BJ (cell line): ENCODE measurements at places on chromosomes 11 and 22.

- DNase-seq: no peak
Measured at GRCh38 chr22:26054841-26055605, 114.2 kb upstream of the SEZ6L start.

GRCh38 chr11:79397252-79397651 lies 43.6 kb downstream of the TENM4 start:
- DNase-seq: no peak

GRCh38 chr11:18203723-18204122 lies 31.1 kb downstream of the MRGPRX4 start:
- DNase-seq: no peak

- no peak for DNase-seq
Measured at GRCh38 chr11:10314199-10315072, 9.6 kb downstream of the ADM start.

- no peak for DNase-seq
Measured at GRCh38 chr11:59186130-59186594, 14.2 kb downstream of the DTX4 start.

- DNase-seq: no peak
Measured at GRCh38 chr22:35422145-35422544, 22.2 kb downstream of the MCM5 start.

DNA sequence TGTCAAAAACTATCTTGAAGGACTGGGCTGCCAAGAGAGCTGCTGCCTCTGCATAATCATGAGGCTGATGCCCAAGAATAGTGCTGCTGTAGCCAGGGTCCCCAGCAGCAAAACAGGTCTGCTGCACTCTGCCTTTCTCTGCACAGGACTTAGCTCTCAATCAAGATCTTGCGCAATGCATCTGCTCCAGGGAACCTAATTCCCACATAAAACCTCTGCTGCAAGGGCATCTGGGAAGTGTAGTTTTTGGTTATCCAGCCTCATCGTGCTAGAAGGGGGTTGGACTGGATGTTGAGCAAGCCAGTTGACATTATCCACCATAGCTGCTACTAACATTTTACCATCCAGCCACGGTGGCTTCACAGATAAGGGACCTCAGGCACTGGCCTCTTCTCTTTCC lies 192.7 kb downstream of the C11orf91 start:
- DNase-seq: no peak

DNA sequence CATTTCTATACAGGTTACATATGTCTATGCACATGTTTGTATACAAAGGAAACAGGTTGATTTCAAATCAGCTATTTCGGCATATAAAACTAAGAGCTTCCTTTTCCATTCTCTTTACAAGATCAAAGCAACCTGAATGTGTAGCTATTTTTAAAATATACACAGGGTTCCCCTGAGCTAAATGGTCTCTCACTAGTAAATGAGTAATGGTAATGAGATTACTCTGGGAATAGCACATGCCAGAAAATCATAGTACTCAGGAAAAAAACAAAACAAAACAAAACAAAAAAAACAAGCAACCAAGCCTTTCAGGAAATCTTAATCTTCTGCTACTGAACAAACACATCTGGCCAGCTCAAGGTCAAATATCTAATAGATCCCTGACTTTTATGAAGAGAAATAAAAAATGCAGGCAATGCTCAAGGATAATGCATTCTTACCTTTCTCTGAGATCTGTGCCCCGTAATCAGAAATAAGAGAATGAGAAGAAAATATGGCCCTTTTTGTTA lies 156.6 kb upstream of the POU2AF2 start:
- DNase-seq: no peak

DNA sequence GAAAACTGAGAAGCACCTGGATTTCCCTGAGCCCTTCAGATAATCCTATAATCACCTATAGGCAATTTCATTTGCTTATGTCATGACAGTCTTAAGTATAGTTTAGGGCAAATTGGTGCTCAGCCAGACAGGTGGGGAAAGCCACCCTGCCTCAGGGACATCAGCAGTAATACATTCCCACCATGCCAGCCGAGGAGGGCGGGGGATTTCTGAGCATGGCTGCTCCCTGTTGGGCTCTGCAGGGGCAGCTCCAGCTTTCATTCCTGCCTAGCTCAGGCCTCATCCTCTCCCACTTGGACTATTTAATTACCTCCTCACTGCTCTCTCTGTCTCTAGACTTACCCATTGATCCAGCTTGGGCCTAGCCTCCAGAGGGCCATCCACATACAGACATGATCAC lies 9.0 kb upstream of the DRD2 start:
- no peak for DNase-seq

DNA sequence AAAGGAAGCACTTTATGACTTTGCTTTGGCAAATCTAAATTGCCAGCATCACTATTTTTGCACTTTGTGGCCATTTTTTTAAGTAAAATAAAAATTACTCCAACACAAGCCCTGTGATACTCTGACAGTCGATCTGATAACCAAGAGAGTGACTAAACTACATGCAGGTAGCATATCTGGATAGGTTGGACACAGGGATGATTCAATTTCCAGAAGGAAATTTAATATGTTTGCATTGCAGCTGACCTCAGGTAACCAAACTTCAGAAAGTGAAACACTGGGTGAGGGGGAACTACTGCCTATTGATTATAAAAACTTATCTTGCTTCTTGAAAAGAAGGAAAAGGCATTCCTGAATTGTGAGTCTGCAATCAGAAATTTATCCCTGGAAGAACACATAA lies 13.9 kb downstream of the OR5B3 start:
- no peak for DNase-seq

DNA sequence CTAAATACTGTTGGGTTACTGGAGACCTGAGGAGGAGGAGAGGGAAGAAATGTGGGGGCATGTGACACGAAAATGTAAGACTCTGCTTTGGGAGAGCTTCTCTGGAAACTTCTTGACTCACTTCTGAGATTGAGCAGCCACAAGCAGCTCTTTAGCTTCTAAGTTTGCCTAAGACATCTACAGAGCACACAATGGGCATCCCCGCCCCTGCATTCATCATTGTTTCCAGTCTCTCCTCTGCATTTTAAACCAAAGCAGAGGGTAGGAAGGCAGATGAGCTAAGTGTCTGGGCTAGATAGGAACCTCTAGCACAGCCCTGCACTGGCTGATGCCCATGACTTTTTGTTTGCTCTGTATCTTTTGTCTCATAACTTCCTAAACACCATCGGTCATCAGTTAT lies 2.1 kb upstream of the OR52D1 start:
- DNase-seq: no peak

DNA sequence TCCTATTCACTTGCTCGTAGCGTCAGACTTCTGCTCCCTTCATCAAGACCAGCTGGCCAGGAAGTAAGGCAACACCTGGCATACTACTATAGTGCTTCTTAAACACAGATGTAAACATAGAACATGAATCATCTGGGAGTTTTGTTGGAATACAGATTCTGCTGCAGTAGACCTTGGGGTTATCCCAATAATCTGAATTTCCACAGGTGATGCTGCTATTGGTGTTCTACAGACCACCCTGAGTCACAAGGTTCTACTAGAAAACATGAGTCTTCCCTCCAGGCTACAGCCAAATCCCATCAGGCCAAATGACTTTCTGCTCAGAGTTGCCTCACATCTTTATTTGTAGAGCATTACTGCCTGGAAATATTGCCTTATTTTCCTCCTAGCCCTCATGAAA lies 175.2 kb downstream of the NELL1 start:
- DNase-seq: no peak

DNA sequence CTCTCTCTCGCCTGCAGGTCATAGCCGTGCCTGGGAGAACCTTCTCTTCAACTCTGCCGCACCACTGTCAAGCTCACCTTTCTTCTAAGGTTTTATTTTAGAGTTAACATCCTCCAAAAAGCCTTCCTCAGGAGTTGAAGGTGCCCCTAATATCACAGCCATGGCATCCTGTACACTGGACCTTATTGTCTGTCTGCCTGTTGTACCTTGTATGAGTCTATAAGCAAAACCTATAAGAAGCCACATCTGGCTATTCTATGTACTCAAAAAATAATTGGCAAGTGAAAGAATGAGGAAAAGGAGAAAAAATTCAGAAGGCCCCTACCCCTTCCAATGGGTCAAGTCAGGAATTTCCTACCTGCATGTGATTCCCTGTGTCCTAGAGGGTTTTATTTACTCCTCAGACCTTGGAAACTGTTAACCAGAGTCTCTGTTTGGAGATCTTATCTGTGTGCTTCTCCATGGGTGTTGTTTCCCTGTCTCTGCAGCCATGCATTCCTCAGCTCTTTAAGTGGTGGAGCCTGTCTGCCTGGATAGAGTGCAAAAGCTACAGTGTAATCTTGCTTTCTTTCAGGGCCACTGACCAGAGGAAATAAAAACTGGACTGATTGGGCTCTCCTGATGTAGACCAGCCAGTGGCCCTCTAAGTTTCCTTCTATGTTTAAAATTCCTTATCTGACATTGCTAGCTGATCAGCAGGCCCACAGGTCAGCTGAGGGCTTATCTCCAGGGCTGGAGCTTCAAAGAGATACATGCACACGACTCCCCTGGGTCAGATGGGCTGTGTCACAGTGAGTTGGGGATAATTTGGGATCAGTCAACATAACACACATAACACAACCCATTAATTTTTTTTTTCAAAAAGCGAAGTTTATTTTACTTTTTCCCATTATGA lies 37.6 kb upstream of the TMEM135 start:
- no peak for DNase-seq

DNA sequence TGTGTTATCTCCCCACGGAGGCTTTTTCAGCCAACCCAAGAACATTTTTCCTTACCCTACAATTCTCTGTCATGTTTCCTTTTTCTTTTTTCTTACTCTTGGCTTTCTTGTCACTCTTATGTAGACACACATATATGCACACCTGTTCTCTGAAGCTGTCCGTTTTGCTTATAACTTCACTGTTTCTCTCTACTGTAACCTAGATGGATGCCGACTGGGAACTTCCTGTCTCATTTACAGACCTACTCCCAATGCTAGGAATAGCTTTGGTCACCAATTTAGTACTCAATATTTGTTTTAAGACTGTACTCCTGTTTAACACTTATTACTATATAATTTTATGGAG lies 9.9 kb upstream of the CASP12 start:
- no peak for DNase-seq

DNA sequence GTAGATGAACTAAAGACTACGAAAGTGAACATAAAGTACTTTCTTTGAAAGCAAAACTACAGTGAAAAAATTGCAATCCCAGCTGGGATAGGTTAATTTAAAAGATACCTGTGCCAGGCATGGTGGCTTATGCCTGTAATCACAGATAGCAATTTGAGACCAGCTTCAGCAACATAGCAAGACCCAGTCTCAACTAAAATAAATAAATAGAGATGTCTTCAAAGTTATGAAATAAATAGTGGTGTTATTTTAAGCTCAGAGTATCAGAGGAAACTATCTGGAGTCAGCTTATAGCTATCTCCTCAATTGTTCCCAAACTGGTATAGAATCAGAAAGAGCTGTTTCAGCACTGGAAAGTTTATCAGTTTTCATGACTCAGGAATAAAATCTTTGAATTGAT lies 17.3 kb upstream of the MMP13 start:
- DNase-seq: no peak

- DNase-seq: no peak
Measured at GRCh38 chr22:30695871-30696655, 1.4 kb downstream of the OSBP2 start.

- no peak for DNase-seq
Measured at GRCh38 chr11:21896746-21897602, 295.9 kb upstream of the ANO5 start.

DNA sequence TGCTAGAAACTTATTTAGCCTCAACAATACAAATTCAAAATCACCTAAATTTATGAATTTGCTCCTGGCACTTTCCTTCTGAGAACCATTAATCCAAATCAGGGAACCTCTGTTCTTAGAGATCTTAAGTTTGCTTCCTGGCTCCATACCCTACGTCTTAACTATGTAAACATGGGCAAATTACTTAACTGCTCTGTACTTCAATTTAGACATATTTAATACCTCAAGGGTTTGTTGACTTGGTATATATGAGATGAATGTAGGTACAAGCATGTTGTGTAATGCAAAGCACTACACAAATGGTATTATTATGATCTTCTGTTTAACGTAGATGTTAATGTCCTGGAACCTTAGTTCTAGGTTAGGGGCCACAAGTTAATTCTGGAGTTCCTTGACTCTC lies 22.6 kb upstream of the ARHGAP20 start:
- no peak for DNase-seq

GRCh38 chr11:94533696-94534630 lies 9.8 kb upstream of the FUT4 start:
- DNase-seq: no peak

DNA sequence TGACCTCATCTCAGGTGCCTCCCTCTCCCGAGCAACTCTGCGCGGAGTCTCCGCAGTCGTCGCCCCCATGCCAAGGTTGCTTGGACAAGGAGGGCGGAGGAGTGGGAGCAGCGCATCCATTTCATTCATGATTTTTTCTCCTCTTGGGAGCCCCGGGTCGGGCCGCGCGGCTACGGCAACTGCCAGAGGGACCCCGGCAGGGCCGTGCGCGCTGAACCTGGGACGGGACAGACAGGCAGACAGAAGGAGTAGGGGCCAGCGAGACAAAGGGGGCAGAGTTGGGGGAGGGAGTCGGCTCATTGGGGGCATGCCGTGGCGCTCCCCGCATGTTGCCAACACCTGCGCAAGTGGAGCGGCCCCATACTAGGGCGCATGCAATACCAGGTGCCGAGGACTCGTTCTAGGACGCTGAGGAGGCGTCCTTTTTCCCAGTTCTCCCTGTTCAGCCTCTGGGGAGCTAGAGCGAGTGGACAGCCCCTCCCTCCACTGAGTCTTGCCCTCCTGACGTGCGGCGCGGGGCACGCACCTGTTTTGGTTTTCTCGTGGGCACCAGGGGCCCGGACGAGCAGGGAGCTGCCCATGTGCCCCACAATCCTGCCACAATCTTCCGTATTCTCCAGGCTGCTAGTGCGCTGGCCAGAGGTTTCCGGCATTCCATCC lies 501 bp upstream of the PTPN5 start:
- DNase-seq: no peak

- no peak for DNase-seq
Measured at GRCh38 chr11:36306888-36307287, 10.8 kb downstream of the PRR5L start.

DNA sequence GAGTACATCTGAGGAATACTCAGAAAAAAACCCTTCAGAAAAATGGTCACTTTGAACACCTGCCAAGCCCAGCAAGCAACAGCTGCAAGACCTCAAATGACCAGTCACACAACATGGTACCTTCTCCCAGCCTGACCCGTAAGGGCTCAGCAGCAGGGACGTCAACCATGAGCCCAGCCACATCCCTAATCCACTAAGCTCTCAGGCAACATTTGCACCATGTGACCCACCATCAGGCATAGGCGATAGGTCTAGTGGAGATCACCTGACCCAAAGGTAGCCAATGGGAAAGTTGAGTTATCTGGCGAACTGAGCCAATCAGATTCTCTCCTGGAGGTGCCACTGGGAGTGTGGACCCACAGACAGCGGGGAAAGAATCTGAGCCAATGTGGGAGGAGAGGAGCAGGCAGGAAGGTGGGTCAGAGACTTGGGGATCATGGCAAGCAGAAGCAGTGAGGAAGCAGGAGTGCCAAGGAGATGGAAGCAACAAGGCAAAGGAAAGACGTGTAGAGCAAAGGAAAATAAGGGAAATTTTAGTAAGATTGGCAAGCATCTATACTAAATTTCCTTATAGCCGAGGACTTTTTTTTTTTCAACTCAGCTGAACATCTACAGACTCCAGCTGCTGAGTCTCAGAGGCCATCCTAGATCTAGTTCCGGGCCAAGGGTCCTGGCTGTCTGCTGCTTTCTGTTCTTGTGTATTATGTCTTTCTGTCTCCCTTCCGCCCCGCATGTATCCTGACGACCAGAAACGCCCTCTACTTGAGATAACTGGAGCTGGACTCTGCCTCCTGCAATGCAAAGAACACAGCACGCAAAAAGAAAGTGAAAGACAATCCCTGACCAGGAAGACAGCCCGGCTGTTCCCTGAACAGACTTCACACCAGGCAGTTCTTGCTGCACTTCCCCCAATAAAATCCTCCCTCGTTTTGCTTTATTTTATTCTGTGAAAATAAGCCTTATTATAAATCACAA lies 11.0 kb upstream of the PLAAT2 start:
- DNase-seq: no peak
